ENCODE measurements at places on chromosomes 1 and 21.

DNA sequence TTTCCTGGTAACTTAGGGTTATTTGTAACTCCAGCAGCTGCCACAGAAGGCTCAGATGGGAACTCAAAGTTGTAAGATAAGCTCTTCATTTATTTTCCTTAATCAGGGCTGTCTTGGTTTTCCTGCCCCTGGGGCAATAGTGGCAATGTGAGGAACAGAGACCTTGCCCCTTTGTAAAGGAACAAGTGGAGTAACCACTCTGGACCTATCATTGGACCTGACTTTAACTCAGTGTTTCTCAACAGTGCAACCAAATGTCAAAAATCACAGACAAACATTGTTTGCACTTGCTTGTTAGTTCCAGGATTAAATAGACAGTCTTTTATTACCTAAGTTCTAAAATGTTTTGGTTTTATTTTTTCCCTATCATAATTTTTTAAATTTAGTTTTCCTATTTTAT is 2.8 kb upstream of the FMO3 start:
- no peak for DNase-seq

DNA sequence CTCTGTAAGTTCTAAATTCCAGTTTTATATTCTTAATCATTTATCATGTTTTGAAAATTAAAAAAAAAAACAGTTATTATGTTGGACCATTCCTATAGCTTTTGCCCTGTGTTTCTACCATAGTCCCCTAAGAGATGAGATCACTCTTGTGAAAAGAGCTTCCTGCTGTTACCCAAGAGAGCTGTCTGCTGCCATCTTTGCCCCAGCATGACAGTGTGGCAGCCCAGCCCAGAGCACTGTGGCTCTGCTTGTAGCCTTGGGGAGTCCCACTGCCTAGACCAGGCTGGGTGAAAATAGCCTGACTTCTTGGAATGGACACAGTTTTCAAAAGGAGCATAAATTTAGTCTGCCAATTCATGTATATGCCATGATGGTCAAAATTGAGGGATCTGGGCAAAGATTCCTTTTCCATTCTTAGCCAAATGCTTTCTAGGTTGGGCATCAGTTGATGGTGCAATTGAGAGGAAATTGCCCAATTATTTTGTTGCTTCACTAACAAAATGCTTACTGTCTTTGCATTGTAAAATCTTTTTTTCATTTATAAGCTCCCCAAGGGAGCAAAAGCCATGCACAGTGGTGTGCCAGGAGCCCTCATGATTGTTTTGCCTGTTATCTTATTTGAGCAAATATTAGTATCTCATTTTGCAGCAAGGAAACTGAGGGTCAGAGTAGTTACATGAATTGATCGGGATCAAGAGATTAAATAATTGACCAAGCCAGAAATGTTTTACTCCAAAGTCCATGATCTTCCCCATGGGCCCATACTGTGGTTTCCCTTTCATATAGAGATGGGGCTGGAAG is 72.8 kb downstream of the ETS2 start:
- peak; percentile 68 for DNase-seq

- no peak for DNase-seq
Observed at GRCh38 chr1:247905181-247905580, 9.8 kb downstream of the OR2W3 start.

DNA sequence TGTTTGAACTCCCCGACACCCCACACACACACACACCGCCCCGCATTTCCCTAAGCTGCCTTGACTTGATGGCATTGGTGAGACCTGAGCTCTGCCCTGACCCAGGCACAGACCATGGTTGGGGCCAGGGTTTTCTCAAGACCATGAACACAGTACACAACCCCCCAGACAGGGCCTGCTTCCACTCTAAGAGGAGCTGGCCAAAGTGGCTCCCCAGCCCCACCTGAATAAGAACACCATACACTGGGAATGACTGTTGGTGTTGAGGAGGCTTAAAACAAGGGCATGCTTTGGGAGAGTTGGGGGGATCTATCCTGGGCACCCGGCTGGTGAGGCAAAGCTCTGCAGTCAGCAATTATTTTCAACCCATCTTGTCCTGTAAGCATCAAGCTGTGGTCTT is 77.6 kb upstream of the SYT6 start:
- DNase-seq = no peak

GRCh38 chr1:109979489-109980091 is 5.0 kb upstream of the AHCYL1 start:
- peak; percentile 74 for DNase-seq

DNA sequence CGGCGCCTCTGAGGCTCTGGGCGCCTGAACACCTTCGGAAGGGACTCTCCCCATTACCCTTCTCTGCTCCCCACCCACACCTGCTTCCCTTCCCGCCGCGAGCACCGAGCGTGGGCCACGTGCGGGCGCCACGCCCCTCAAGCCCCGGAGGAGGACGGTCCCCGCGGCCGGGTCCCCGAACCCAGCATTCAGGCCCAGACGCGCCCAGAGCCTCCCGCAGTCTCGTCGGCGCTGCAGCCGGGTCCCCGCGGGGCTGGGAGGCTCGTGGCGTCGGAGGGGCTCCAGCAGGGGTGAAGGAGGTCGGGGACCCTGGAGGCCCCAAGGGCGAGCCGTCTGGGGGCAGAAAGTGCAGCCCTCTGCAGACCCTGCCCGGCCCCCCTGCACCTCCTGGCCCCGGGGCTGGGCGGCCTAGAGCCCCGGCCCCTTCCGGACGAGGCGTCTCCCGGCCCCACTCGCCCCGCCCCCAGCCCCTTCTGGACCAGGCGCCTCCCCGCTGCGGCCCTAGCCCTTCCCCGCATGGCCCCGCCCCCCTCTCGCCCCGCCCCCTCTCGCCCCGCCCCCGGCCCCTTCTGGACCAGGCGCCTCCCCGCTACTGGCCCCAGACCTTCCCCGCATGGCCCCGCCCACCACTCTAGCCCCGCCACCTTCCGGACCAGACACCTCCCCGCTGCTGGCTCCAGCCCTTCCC is 378 bp upstream of the SMIM1 start:
- peak; percentile 88 for DNase-seq

- DNase-seq = peak; percentile 57
Observed at GRCh38 chr1:169601096-169601881, 15.0 kb upstream of the F5 start.

- peak; percentile 8 for DNase-seq
Observed at GRCh38 chr1:162081316-162081715, 11.8 kb downstream of the NOS1AP start.

GRCh38 chr21:36122977-36123376 is 11.9 kb upstream of the CBR3 start:
- peak; percentile 34 for DNase-seq

DNA sequence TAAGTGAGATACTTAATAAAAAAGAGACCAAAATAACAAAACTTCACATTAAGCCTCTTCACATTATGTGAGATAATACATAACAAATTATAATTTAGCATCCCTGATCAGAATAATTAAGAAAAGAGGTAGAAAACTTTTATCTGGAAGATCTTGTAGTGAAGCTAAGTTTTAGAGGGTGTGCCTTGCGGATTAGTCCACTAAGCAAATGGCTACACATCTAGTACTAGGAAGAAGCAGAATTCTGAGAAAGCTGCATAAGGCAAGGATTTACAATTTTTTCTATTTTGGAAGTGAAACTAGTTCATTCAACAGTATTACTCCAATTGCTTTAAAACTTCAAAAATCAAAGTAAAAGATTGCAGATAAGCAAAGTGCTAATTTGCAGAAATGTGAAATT is 3.5 kb downstream of the YOD1 start:
- DNase-seq = no peak

DNA sequence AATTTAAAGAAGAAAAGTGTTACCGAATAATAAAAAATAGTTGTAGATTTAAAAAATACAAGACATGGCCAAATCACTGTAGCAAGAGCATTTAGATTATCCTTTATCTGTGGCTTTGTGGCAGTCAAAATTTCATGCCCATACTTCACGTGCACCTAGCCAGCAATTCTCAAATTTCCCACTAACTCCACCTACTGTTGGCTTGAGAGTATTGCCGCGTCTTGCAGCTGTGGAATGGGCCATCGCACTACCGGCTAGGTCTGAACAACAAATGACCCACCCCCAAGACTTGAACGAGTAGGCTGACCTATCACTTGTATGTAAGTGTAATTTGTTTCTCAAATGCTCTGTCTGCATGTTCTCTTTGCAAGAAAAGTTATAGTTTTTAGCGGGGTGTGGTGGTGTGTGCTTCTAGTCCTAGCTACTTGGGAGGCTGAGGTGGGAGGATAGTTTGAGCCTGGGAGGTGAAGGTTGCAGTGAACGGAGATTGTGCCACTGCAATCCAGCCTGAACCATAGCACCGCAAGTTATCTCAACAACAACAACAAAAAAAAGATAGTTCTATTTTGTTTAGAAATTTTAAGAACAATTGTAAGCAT is 4.1 kb downstream of the KRTAP13-4 start:
- DNase-seq = peak; percentile 47

GRCh38 chr21:31675318-31675717 is 15.8 kb downstream of the SOD1 start:
- no peak for DNase-seq

DNA sequence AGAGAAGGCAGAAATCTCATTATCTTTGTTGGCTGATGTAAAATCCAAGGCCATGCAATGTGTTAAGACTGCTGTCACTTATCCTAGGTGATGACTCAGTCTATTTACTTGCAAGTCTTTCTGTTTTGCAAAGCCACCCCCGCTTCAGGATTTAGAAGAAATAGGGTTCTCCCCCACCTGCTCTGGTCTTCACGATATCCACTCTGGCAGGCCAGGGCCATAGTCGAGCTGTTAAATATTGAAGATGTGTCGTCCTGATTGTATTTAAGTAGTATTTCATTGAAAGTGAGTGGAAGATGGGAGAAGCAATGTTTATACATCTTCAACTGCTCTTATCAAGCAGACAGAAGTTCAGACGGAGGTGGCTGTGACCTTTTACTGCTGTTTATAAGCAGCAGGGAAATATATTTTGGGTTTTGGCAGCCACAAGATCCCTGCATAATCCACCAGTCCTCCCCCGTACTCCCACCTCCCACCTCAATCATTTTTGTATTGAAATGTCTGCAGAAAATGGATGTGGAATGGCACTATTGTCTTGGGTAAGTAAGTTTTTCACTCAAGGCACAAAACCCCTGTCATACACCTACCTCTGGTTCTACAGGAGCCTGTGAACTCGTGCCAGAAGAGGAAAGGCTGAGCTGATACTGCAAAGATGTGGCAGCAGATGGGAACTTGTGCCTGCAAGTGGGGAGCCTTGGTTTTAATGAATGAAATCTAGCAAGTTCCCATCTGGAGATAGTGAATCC is 117.4 kb downstream of the MRPS6 start:
- no peak for DNase-seq

- peak; percentile 96 for DNase-seq
Observed at GRCh38 chr1:41537251-41537650, 52.8 kb upstream of the EDN2 start.

- peak; percentile 85 for DNase-seq
Observed at GRCh38 chr1:20717452-20718342, at the start of gene KIF17. TSS of gene KIF17 (minus strand) at chr1:20718007. CDS start at chr1:20717706, 301 bp downstream.

Data from cardiac fibroblast (primary cell).